HTR-8/SVneo (cell line): ENCODE measurements at places on chromosomes 7 and 10.

- no peak for DNase-seq
Observed at GRCh38 chr7:136971776-136972175, 103.3 kb downstream of the CHRM2 start.

- DNase-seq = peak; percentile 39
Observed at GRCh38 chr10:95391581-95392216, 100.9 kb upstream of the PDLIM1 start.

- no peak for DNase-seq
Observed at GRCh38 chr10:111104811-111105210, 28.0 kb downstream of the ADRA2A start.

DNA sequence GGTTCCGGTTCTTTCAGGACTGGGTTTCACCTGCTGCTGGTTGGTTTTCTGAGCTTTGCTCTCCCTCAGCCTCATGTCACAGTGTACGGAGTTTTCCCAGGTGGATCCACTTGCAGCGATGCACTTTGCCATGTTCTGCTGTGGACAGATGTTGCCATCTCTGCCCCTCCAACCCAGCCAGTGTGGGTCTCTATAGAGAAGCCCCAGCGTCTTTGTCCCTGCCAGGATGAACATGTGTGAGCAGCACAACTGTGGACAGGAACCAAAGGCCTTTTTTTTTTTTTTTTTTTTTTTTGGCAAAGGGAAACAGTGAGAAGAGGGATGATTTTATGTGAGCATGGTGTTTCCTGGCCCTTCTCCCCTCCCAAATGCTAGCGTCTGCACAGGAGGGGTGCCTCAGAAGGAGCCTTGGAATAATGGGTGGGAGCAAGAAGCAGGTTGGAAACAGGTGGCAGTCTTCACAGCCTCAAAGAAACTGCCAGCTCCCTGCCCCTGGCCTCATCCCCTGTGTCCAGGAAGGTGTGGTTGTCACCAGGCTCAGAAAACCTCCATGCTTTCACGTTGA lies 106.5 kb downstream of the RPS24 start:
- no peak for DNase-seq

DNA sequence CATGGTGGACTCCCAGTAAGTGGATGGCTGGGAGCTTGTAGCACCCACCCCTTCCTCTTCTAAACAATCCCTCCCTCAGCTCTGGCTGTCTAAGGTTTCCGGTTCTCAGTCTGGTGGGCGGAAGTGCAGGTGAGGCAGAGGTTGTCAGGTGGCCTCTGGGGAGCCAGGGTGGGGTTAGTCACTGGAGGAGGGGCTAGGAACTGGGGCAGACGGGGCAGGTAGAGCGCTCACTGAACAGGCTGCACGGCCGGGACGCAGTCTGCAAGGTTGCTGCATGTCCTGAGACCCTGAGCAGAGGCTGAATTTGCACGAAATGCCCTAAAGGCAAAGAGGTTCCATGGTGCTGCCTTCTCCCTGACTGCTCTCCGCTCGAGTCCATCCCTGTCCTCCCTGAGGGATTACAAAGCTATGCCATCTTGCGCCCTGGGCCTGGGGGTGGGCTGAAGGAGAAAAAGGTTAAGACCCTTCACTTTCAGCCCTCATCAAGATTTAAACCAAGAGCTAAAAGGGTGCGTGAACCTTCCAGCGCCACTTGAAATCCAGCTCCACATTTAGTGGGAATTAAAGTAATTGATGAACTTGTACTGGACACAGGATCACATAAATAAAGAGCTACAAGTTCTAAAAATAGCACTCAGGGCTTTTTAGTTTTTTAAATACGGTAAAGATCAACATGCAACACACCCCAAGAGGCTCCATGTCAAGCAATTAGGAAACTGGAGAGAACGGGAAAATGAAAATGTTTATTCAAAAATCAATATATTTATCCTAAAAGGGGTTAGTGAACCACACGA lies 62.3 kb upstream of the CTBP2 start:
- no peak for DNase-seq

DNA sequence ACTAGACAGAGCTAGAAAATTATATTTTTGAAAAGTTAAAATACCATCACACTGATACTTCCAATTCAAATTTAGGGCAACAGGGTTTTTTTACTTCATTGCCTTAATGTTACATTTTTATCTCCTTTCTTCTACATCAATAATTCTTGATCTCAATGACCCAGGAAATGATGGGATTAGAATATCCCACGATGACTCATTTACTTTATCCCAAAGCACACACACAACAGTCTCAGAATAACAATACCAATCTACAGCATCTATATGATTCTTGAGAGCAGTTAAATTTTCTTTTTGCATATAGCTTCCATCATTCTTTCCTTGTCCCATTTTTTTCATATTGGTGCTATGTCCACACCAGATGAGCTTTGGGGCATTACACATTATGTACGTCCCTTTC lies 98.4 kb upstream of the EEPD1 start:
- DNase-seq = no peak

DNA sequence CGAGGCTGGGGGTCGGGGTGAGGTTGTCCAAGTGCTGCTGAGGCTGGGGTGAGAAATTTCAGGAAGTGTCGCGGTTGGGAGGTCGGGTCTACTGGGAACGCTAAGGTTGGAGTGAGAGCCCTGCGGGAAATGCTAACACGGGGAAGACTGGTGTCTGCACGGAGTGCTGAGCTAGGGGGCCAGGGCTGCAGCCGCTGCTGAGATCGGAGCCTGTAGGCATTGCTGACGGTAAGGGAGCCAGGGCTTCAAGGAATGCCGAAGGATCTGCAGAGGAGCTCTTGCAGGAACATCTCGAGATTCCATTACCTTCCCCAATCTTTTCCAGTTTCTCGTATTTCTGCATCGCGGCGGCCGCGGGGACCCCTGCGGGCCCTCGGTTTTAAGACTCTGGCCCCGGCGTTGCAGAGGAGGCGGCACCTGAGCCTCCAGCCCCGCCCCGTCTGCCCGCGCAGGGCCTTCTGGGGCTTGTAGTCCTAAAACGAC lies at the start of gene CDK5:
CDK5 (minus strand) TSS at position 392 of the 483 bp plus-strand sequence; CDS start at position 343, 49 bp downstream.
- no peak for DNase-seq

GRCh38 chr10:67789769-67790168 lies 48.2 kb downstream of the DNAJC12 start:
- DNase-seq = no peak

DNA sequence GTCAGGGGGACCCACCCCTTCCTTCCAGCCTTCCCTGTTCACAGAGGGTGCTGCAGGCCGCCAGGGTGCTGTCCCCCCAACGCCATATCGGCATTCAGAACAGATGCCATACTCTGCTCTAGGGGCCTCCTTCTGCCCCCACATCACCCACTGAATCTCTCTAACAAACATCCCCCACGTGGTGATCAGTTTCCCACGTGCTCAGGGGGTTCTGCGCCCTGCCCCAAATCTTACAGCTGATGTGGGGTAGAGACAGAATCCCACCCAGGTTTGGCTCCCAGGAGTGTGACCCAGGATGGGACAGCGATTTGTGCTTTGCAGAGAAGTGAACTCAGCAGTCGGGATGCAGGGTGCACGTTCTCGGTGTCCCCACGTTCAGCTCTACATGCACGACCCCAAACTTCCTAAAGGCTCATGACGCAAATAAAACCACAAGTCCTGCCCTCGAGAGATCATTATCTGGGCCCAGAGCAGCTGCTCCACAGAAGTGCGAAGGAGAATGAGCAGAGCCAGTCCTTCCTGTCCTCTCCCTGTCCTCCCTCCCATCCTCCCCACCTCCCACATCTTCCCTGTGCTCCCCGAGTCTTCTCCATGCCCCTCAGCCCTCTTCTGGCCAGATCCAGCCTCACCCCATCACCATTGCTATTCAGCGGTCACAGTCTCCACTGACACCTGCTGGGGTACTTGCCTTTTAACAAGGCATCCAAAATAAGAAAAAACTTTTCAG lies 423.4 kb downstream of the DNAJB6 start:
- no peak for DNase-seq

GRCh38 chr10:29623797-29624196 lies 11.0 kb downstream of the SVIL start:
- no peak for DNase-seq

DNA sequence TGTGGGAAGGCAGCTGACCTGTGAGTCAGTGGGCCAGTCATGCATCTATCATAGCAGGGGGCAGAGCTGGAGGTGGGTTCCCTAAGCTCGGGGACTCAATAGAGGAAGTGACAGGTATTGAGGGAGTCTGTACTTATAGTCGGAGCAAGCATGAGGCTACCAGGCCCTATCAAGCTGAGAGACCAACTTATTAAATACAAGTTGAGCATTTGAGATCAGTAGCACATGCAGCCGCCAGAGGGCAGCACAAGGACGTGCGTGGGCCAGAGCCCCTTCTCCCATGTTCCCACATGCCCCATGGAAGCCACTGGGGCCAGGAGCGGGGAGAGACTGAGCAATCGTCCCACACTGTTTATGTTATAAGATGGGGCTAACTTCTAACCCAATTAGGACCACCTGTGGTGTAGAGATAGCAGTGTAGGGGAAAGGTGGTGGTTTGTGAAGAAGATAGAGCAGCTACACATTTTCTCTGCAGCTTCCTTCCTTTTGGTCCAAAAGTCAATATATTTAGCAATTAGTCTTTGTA lies 13.0 kb upstream of the STK31 start:
- DNase-seq = peak; percentile 66

- no peak for DNase-seq
Observed at GRCh38 chr7:67992287-67992686, 995.7 kb downstream of the TYW1 start.

DNA sequence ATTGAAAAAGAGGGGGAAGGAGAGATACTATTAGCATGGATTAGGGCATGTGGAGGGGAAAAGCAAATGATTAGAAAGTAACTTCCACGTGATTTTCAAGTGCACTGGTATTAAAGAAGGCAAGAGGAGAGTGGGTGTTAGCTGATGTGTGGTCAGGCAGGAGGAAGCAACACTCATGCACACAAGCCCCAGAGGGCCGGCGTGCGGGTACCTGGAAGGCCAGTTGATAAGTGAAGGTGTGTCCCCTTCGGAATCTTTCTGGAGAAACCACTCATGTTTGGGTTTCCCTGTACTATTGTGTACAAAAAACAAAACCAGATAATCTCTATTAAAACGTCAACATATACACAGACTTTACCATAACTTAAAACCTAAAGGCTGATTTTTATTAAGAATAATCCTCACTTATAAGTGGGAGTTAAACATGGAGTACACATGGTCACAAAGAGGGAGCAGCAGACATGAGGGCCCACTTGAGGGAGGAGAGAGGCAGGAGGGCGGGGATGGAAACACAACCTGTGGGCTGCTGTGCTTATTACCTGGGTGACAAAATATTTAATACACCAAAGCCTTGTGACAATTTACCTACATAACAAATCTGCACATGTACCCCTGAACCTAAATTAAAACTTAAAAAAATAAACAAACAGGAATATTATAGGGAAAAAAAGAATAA lies 98.9 kb downstream of the SVIL start:
- no peak for DNase-seq

GRCh38 chr10:21162948-21163347 lies 265.8 kb upstream of the NEBL start:
- DNase-seq = no peak

- peak; percentile 54 for DNase-seq
Observed at GRCh38 chr10:97463363-97464132, 17.6 kb downstream of the ZDHHC16 start.

DNA sequence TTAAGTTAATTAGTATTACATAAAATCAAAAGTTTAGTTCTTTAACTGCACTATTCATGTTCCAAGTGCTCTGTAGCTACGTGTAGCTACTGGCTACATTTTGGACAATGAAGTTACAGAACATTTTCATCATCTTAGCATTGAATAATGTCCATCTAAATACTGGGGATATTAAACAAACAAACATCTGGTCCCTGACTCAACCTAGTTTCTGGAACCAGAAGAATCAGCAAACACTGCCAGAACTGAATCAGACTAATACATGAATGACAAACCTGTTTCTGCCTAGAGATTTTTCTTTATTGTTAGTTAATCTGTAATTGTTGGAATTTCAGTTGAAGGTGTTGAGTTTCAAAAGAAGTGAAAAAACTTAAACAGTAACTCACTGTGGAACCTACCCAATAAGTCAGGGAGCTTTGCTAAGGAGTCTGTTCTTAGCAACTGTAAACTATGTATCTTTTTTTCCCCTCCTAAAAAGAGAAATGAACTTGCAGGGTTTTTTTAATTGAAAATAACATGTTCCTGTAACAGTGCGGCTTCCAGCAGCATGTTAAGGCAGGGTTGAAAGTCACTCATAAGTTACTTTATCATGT lies 58.3 kb downstream of the CDK13 start:
- no peak for DNase-seq

DNA sequence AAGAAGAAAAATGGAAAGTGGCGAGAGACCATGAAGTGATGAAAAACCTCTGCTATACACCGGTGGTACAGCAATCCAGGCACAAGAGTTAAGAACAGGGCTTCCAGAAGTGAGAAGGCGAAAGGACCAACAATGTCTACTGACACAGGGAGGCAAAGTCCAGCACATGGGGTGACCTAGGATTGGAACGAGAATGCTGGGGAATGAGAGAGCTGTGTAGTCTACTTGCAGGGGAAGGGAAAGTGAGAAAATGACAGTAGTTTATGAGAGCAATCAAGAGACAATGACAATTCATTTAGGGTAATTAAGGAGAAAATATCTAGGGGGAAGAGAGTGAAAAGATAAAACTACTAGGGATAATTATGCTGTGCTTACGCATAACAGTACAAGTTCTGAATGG lies 169.2 kb downstream of the SLC25A13 start:
- DNase-seq = no peak

GRCh38 chr10:13201132-13201531 lies 33.0 kb downstream of the UCMA start:
- no peak for DNase-seq

DNA sequence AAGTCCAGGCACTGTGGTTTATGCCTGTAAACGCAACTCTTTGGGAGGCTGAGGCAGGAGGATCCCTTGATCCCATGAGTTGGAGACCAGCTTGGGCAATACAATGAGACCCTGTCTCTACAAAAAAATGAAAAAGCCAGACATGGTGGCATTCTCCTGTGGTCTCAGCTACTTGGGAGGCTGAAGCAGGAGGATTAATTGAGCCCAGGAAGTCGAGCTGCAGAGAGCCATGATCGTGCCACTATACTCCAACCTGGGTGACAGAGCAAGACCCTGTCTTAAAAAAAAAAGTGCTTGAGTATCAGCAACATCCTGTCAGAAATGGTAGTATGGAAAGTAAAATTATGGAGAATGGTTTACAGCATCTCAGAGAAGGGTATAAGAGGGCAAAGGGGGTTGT lies 11.6 kb downstream of the APBB1IP start:
- no peak for DNase-seq

GRCh38 chr7:29987083-29987482 lies 2.5 kb downstream of the SCRN1 start:
- DNase-seq = no peak
